ENCODE measurements at places on chromosomes 1 and 21. TPM values are rescaled to one million over a fixed set of nuclear protein-coding genes. Genes with fewer than 3 reads are reported as not detected.

Gene SPRR2B
- not detected for total RNA-seq

Gene UBXN10
- 0.08 TPM for total RNA-seq

Gene TSTD1
- total RNA-seq: 37.6 TPM

DNA sequence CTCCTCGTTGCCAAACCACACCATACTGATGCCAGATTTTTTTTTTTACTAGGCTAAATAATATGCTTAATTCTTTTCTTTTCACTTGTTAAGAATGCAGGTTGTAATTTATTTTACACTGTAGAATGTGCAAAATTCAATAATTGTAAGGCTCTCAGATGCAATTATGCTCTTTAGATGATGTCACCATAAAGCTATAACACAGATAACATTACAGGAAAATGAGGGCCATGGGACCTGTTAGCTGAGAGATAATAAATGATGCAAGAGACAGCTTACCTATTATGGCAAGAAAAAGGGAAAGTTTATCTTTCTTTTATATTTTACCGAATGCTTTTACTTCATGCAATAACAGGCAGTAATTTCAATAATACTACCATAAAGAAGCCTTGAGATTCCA is 35.4 kb downstream of the CHRM3 start:
- DNase-seq: no peak

GRCh38 chr1:78464449-78464891 is 26.3 kb upstream of the PTGFR start:
- DNase-seq: no peak

DNA sequence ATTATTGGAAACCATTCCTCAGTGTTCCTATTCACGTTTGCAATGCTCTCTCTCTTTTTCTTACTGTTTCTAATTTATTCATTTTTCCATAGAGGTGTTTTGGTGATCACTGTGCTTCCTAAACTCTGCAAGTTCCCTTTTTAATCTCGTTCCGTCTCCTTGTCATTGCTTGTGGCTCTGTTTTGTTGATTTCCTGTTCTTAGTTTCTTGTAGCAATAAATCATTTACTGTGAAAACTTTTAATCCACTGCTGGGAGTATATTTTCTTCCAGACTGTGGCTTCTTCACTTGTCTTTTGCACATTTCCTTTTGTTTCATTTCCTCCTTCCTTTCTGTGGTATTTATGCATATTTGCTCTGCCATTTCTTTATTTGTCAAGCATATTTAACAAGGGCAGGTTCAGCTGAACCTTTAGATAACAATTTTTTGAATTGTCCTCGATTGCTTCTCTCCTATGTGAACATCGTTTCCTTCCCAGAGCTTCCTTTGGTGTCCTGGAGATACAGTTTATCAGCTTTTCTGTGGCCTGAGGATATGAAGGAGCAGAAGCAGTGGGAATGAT is 3.6 kb downstream of the B3GALT5 start:
- no peak for DNase-seq

GRCh38 chr1:98478121-98478520 is 183.4 kb upstream of the SNX7 start:
- peak; percentile 11 for DNase-seq

DNA sequence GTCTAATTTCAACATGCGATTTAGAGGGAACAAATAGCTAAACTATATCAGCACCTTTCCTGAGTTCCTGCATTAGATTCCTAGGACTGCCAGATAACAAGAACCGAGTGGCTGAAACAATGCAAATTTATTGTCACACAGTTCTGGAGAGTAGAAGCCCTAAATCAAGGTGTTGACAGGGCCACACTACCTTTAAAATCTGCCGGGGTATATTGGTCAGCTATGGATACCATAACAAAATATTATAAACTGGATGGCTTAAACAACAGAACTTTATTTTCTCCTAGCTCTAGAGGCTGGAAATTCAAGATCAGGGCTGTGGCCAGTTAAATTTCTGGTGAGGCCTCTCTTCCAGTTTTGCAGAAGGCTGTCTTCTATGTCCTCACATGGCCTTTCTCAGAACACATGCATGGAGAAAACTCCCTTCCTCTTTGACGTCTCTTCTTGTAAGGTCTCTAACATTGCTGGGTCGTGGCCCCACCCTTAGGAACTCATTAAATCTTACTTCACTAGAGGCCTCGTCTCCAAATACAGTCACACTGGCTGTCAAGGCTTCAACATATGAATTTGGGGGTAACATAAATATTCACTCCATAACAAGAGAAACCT is 144.3 kb downstream of the FCRL5 start:
- DNase-seq: no peak

DNA sequence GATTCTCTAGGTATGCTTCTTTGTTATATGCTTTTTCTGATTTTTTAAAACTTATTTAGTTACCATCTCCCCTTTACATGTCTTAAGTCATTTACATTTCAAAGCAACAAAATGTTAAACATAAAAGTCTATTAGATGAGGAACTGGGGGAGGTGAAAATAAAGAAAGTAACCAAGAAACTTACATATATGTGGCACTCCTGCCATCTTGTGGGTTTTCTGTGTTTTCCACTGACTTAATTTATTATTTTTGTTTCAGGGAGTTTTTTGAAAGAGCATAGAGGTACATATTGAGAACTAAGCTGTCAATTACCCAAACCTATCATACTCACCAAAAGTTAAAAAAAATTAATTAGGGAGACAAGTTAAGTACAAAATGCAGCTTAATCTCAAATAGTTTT is 1531.1 kb downstream of the MRPL39 start:
- no peak for DNase-seq

GRCh38 chr1:87170931-87171598 is 157.6 kb upstream of the LMO4 start:
- DNase-seq: no peak

Gene PRELP
- total RNA-seq: under 0.01 TPM

DNA sequence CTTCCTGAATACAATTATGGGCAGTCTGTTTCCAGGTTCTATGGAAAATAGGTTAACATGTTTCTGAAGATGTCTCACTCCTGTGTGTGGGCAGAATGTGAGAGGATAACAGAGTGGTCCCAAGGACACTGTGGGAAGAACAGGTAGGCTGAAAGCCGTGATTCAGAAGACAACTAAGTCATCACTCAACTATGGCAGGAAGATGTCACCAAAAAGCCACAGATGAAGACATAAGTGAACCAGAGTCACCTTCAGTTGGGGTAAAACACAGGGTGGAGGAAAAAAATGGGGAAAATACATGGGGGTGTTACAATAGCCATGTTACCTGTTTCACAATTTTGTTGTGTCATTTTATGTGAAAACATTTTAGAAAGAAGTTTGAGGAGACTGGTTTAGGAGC is 75.1 kb downstream of the UCHL5 start:
- no peak for DNase-seq

Gene PLA2G5
- total RNA-seq: not detected

DNA sequence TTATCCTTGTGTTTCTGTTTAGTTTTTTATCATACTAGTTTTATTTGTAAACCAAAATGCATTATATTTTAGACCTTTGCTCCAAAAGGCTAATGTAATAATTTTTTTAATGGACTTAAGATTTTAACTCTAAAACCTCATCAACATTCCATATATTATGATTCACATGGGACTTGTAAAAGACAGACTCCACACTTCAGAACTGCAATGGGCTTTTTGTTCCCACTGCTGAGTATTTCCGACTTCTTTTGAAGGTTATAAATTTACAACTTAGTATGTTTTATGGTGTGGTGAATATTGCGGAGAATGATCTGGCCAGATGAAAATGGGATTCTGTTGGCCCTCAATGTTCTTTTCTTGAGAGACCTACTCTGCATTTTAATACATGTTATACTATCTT is 678.5 kb downstream of the USP25 start:
- DNase-seq: no peak

- DNase-seq: no peak
Measured at GRCh38 chr1:3028531-3029282, 7.4 kb downstream of the ACTRT2 start.

Gene REG4
- total RNA-seq: not detected

DNA sequence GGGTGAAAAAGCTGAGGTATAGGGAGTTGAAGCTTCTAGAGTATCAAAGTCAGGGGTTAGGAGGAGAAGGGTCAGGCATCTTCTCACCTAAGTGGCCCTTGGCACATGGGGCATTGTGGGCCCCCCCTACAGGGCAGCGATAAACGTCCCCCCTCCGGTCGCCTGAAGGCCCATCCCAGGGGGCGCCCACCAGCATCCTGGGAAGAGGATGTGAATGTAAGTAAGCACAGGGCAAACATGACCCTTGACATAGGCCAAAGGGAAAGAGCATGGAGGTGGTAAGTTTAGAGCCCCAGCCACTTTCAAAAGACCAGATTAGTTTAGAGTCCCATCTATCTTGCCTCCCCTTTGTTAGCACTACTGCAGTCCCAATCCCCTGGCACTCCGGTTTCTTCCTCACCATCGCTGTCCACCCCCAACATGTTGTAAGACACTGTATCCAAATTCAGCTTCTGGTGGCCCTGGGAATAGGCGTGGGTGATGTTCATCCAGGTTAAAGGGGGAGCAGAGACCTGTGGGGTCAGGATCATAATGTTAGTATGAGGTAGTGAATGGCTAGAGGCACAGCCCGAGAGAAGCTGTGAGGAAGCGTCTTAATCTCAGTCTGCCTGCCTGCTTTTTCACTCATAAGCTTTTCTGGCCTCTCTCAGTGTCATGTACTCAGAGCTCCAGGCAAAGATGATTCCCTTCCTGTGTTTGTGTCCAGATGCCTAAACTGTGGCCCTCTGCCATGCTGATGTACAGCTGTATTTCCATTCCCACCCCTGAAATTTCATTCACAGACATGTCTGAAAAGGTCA is 2.7 kb downstream of the ITGA10 start:
- no peak for DNase-seq

GRCh38 chr1:162779043-162779442 is 11.5 kb upstream of the HSD17B7 start:
- no peak for DNase-seq

DNA sequence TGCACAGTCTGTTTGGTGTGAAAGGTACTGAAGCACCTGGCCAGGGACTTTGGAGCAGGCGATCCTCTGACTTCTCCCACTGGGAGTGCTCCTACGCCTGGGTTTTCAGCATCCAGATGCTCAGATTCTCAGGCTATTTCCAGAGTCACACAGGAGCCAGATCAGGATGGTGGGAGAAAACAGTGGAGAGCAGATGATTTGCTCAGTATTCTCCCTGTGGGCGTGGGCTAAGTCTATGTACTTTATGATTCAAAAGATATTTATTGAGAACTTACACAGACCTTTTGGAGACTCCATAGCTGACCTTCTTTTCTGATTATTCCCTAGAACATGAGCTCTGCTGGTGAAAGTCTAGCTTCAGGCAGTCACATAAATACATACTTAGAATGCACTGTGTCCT is 134.6 kb downstream of the TENT5C start:
- DNase-seq: no peak

DNA sequence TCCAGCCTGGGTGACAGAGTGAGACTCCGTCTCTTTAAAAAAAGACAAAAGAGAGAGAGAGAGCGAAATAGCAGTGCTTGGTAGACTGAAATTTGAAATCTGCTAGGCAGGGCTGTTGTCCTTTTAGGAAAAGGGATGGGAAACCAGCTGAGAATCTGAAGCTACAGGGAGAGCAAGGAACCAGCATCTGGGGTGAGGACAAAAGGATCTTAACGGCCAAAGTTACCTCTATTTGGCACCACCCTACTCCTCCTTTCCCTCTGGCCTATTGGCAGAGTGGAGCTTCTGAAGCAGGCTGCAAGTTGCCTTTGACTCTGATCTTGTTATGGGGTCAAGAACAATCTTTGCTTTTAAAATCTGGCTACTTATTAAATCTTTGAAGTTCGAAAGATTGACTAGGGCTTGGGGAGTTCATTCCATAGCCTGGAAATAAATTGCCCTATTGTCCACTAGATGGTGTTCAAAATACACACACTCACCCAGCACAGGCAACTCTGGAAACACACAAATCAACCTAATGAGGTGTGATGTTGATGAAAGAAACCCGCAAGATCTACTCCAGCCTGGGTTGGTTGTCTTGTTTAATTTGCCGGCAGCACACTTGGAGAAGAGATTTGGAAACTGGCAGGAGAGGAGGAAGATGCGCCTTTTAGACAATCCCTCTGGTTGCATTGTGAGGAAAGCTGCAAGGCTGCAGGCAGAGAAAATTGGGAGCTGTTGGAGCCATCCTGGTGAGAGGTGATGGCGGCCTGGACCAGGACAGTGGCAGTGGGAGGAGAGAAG is 16.5 kb upstream of the PARP1 start:
- DNase-seq: peak; percentile 39

Gene OR2AK2
- not detected for total RNA-seq

Gene SYDE2
- 4.8 TPM for total RNA-seq

Gene DNASE2B
- total RNA-seq: not detected

DNA sequence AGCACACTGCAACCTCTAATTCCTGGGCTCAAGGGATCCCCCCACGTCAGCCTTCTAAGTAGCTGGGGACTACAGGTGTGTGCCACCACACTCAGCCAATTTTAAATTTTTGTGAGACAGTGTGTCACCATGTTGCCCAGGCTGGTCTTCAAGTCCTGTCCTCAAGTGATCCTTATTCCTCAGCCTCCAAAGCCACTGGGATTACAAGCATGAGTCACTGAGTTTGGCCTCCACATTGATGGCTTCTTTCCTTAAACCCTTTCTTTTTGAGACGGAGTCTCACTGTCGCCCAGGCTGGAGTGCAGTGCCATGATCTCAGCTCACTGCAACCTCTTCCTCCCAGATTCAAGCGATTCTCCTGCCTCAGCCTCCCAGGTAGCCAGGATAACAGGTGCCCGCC is 7.6 kb downstream of the KPNA6 start:
- DNase-seq: no peak

- no peak for DNase-seq
Measured at GRCh38 chr1:1130206-1131120, 14.6 kb upstream of the C1orf159 start.

- peak; percentile 22 for DNase-seq
Measured at GRCh38 chr1:62082456-62083363, 111.9 kb upstream of the L1TD1 start.

DNA sequence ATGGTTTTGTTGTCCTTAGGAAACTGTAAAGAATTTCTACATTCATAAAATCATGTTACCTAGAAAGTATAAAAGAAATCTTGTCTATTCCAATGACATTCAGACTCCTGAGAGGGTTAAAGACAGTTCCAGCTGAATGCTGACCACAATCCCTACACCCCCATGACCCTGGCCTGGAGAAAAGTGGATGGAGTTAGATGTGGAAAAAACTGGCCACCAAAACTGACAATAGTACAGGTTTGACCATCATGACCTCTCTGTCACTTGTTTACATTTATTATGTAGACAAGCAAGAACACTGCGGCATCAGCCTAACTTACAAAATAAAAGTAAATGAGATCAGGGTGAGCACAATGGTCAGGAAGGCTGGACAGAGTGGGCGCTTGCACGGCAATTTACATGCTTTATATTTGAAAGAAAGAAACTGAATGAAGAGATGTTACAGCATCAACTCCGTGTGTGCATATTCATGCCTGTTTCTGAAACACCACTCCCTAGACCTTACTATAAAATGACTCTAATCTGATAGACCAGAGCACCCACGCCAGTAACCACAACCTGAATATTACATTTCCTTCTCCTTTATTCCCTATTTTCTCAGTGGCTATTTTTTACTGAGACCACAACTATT is 116.0 kb downstream of the ESRRG start:
- no peak for DNase-seq
